CD4-positive, alpha-beta memory T cell (primary cell): ENCODE measurements at places on chromosomes 2 and 18.

DNA sequence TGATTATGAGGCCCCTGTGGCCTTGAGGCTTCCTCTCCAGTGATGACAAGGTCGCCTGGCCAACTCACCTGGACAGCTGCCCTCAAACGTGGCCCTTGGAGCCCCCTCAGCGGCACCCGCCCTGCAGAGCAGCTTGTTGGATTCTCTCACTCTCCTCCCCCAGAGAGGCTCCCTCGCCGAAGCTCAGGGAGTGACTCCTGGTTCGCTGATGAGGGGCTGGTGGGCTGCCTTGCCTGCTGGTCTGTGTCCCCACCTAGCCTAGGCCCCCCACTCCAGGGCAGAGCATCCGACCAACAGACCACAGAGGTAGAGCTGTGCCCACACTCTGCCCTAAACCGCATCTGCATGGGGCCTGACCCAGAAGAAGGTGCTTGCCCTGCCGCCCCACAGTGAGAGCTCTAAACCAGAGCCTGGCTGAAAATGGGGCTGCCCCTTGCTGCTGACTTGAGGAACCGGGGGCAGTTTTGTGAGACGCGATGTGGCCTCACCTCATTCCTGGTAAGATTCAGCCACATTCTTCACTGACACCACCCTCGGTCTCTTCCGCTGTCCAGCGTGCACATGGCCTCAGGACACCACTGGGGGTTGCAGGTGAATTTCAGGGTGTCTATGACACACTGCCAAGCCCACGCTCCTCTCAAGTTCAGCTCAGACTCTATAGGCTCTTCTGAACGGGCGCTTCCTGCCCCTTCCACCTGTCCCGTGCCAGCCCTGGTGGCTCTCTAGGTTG is 131.6 kb downstream of the CABLES1 start:
- no peak for DNase-seq

DNA sequence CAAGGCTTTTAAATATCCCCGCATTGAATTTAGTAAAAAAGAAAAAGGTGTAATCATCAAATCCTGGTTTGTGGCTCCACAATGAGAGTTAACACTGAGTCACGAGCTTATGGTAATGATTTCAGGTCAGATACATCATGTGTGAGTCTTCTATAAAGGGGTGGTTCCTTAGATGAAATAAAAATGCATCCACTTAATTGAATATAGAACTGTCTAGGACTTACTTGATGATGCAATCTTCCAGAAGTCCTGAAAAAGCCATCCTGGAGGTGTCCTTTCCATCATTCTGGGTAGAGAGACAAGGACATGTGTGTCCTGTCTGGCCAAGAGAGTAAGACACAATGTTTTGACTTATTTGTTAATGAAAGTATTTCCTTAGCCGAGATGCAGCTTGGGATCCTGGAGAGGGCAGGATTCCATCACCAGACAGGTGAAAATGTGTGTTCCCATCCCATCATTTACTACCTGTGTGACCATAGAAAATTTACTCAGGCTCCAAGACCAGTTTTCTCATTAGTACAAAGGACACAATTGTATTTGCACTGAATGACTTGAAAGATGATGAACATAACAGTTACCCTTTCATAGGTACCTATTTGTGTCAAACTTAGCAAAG is 1539.8 kb upstream of the PIK3C3 start:
- no peak for DNase-seq

- DNase-seq: no peak
These were observed 82.6 kb upstream of the GLI2 start for GRCh38 chr2:120653046-120653445.

- no peak for DNase-seq
These were observed 598.2 kb upstream of the SYT4 start for GRCh38 chr18:43875511-43875910.

DNA sequence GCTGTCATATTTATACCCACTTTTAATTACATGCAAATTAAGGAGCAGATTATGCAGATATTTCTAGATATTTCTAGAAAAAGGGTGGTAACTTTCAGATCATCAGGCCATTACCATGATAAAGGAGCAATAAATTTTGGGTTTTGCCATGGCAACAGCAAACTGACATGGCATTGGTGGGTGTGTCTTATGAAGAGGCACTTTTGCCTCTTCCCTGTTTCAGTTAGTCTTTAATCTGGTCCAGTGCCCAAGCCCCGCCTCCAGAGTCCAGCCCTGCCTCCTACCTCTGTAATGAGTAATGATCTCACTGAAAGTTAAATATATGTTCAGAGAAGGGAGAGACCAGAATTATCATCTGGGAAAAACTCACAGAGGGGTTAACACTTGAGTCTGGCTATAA is 124.8 kb downstream of the SCG2 start:
- no peak for DNase-seq
